ENCODE measurements at places on chromosomes 11 and 22.
A peak's percentile ranks its signal among the peaks of the same experiment; 100 is the strongest.

DNA sequence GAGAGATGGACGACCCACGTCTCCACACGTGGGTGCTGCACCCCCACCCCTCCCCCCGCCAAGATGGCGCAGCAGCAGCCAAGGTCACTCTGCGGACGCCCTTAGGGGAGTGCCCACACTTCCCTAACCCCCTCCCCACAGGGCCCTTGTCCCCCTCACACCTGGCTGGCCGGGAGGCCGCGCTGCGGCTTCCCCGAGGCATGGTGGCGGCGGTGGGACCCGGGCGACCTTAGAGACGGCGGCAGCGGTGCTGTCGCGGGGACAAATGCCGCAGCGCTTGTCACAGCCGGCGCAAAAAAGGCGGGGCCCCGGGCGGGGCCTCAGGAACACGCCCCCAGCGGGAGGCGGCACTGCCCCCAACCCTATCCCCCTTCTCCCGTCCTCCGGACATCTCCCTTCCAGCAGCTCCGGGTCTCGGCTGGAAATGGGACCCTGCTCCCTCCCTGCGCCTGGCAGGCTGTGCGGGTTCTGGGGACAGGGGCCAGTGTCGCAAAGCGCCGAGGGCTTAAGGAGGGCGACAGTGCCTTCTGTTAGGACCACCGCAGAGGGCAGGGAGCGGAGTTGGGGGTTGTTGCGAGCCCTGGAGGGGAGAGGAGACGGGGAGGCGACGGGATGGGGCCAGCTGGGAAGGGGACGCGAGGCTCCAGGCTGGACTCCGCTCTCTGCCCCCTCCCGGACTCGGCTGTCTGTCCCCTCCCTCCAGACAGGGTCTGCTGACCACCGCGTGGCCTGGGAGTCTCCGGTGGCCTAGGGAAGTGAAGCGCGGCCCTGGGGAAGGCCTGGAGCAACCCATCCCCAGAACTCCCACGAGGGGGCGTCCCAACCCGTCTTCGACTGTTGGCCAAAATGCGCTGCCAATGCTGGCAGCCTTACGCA is at the start of gene CHCHD10:
TSS of gene CHCHD10 (minus strand) at position 300 of the 876 bp plus-strand sequence. CDS start at position 202, 98 bp downstream.
- DNase-seq, result peak; percentile 95

- DNase-seq, result no peak
Observed at GRCh38 chr11:102436976-102437375, 15.6 kb downstream of the TMEM123 start.

GRCh38 chr11:10257478-10257877 is 36.5 kb downstream of the SBF2 start:
- no peak for DNase-seq

GRCh38 chr22:19146215-19146968 is 1.9 kb upstream of the ESS2 start:
- peak; percentile 59 for DNase-seq

DNA sequence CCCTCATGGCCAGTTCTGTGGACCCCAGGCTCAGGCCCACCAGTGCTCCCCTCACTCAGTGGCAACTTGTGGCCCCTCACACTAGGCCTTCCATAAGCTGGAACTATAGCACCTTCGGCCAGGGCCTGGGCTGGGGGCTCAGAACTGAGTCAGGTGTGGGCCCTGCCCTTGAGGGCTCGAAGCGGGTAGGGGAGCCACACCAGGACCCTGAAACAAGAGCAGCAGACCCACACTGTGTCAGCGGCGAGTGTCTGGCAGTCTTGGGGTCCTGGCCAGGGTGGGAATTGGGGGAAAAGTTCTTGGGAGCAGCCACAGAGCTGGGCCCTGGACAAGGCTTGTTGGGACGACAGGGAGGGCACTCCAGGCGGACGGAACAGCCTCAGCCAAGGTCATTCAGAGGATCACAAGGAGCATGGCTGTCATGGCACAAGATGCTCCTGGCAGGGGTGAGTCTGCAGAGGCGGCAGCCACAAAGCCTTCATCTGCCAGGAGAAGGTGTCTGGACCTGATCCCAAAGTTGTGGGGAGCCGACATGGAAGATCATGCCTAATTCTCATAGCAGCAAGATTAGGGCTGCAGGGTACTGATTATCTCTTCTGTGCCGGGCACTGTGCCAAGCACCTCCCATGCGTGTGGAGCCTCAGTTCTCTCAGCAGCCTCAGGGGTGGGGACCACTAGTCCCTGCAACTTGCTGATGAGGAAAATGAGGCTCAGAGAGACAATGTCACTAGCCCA is 50.7 kb downstream of the SHISAL1 start:
- DNase-seq, result peak; percentile 52

- no peak for DNase-seq
Observed at GRCh38 chr11:66879583-66879982, 22.7 kb downstream of the LRFN4 start.

DNA sequence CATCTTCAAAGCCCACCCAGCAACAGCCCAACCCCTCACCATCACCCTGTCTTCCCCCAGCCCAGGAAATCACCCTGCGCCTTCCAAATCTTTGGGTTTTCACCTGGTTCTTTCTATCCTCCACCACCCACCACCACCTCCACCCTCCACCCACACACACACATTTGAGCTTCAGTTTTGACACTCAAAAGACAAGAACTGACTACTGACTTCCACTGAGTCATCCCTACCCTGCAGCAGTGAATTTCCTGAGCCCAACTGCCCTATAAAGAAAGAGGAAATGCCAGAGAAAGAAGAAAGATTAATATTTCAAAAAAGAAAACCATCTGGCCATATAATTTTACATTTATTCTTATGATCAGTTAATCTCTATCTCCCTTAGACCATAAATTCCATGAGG is 137.5 kb downstream of the CHST1 start:
- DNase-seq, result no peak

- DNase-seq, result no peak
Observed at GRCh38 chr11:94728541-94728940, 39.6 kb upstream of the AMOTL1 start.

- DNase-seq, result peak; percentile 51
Observed at GRCh38 chr11:120648771-120649170, 137.2 kb downstream of the GRIK4 start.

DNA sequence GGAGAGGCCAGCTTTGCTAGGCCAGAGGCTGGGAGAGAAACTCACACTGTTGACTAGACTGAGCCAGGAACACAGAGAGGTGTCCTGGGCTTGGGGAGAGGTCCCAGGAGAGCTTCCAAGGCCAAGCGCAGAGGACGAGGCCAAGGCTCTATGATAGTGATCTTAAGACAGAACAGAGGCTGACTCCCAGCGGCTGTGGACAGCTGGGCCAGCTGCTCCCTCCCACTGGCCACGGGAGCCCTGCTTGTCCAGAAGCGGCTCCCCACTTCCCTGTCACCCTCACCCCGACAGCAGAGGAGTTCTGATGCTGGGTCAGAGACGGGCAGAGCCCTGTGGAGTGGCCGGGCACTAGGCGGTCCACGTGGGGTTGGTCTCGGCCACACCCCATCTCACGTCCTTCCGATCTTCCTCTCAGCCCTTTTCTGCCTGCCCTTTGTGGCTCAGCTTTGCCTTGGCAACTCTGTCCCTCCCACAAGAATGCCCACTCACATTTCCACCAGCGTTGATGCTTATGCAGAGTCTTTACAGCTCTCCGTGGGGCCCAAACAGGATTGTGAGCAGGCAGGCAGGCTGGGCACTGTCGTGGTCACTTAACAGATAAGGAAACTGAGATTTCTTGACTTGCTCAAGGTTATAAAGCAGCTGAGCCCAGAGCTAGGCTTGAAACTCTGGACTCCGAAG is 68.2 kb downstream of the FBXO7 start:
- peak; percentile 80 for DNase-seq

DNA sequence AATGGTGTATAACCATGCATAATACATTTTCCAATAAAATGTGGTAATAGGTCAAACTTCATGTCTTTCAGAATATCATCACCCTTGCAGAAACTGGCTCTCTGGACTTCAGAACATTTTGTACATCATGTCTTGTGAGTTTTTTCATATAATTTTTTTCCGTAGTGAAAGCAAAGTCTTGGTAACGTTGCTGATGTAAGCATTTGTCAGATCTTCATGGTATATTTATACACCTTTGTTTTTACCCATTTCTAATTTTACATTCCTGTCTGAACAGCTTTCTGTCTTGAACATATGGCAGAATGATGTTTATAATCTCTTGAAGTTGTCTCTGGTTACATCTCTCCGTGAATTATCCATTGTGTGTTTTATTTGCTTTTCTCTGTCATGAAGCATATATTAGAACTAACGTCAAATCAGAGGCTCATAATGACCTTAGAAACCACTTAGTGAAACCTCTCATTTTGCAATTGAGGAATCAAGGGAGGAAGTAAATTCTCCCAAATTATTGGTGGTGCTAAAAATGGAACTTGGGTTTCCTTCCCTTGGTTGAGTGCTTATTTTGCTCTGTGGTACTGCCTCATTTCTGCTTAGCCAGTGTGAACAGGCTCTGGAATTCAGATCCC is 37.4 kb downstream of the CSRP3 start:
- DNase-seq, result no peak

- DNase-seq, result no peak
Observed at GRCh38 chr11:36037031-36037430, 93.2 kb downstream of the LDLRAD3 start.

DNA sequence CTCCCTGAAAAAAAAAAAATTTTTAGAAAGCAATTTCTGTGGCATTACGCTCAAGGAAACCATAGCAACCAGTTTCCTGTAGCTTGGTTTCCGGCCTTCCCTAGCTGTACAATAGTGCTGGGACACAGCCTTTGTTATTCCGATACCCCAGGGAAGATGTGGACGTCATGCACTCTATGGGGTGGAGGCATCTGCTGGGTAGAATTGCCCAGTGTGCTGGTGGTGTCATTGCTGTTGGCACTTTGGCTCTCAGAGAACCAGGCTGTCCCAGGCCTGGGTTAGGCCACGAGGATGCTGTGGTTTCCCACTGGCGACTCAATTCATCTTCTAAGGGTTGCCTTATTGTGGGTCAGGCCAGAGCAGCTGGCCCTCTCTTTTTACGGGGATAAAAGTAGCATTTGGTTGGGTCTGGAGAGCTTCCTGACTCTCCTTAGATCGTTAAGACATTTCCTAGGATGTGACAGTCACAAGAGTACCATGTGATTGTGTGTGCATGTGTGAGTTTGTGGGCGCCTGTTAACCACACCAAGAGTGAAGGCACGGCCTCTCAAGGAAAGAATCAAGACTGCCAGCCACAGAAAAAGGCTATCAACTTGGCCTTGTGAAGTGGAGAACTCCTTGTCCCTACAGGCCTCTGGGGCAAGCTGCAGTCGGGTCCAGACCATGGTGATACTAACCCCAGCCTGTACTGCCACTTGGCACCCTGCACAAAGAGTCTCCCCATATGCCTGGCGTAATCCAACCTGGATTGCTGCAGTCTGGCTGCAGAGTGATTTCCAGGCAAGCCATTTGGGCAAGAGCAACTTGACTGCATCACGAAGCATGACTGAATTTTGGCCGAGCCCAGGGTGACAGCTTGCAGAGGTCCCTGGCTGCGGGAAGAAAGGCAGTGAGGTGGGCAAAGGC is 35.9 kb upstream of the NAV2 start:
- no peak for DNase-seq

DNA sequence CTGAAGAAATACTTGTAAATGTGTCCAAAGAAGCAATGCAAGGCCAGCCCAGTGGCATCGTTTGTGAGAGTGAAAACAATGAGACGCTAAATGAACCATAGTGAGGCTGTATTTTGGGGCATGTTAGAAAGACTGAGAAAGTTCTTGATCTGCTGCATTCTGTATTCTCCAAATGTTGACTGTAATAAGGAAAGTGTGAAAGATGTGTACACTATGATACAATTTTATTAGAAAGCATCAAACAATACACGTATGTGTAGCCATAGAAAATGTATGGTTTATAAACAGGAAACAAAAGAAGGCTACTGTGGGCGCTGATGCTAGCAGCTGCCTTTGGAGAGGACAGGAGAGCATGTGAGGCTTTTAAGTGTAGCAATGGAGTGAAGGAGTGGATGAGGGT is 233.5 kb upstream of the E2F8 start:
- no peak for DNase-seq

GRCh38 chr11:32597921-32598320 is 14.3 kb downstream of the EIF3M start:
- DNase-seq, result no peak

GRCh38 chr22:45014654-45015053 is 4.8 kb upstream of the PHF21B start:
- no peak for DNase-seq

GRCh38 chr11:122750049-122750448 is 88.3 kb upstream of the CRTAM start:
- no peak for DNase-seq

- DNase-seq, result no peak
Observed at GRCh38 chr11:81840380-81840779, 893.3 kb downstream of the FAM181B start.

GRCh38 chr11:2731130-2732125 is 31.6 kb upstream of the KCNQ1OT1 start:
- DNase-seq, result no peak

- peak; percentile 92 for DNase-seq
Observed at GRCh38 chr11:66371627-66372415, at the start of gene SLC29A2. SLC29A2 (minus strand) TSS chr11:66371760; CDS start chr11:66371591, 169 bp downstream.

- no peak for DNase-seq
Observed at GRCh38 chr11:6022956-6023355, 7.6 kb downstream of the OR56A1 start.

DNA sequence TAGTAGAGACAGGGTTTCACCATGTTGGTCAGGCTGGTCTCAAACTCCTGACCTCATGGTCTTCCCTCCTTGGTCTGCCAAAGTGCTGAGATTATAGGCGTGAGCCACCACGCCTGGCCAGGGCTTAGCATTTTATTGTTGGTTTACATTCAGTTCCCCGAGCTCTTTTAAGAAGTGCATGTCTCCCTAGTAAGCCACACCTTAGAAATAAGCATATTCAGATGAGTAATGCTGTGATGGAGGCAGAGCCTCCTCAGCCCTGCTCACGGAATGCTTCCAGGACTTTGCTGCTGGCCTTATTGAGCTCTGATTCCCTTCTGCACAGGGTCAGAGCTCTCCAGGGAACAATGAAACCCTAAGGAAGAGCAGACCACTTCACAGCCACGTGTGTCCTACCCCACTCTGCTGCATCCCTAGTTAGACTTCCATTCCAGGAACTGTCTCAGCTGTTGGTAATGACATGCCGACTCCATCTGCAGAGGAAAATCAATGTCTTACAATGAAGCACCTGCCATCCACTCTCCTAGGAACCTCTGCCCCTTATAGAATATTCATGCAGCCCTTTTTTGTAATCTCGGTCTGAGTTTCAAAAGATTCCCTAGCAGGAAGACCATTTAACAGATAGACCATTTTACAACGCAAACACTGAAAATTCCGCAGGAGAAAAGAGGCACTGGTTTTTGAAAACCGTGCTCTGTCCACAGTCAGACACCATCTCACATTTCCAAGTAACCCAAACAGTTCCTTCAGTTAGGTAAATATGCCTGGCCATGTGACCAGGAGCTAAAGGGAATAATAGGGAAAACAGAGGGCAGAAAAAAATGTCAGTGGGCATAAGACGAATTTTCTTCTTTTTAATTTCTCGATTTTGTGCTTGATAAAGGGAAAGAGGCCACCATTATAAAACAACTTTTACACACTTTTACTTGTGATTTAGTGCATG is 1.7 kb upstream of the JAM3 start:
- DNase-seq, result no peak

GRCh38 chr11:62359475-62359874 is 22.2 kb downstream of the ASRGL1 start:
- no peak for DNase-seq

GRCh38 chr11:8022876-8023275 is 35.7 kb downstream of the EIF3F start:
- DNase-seq, result no peak

- DNase-seq, result no peak
Observed at GRCh38 chr11:102346456-102346747, 612 bp upstream of the BIRC2 start.

- DNase-seq, result no peak
Observed at GRCh38 chr11:12744826-12745502, 70.7 kb downstream of the TEAD1 start.

- DNase-seq, result no peak
Observed at GRCh38 chr22:44730022-44730393, 22.4 kb upstream of the ARHGAP8 start.

GRCh38 chr11:121582296-121582695 is 129.5 kb upstream of the SORL1-AS1 start:
- no peak for DNase-seq

Data from spleen (tissue), 13 donors.